Activated naive CD4-positive, alpha-beta T cell (primary cell): ENCODE measurements at places on chromosomes 2 and 18.

- no peak for DNase-seq
Observed at GRCh38 chr2:40304340-40304739, 147.6 kb downstream of the SLC8A1 start.

GRCh38 chr18:59272891-59273758 is at the start of gene RAX:
TSS of gene RAX (minus strand) at chr18:59273454. CDS start at chr18:59273206, 248 bp downstream.
- no peak for DNase-seq

DNA sequence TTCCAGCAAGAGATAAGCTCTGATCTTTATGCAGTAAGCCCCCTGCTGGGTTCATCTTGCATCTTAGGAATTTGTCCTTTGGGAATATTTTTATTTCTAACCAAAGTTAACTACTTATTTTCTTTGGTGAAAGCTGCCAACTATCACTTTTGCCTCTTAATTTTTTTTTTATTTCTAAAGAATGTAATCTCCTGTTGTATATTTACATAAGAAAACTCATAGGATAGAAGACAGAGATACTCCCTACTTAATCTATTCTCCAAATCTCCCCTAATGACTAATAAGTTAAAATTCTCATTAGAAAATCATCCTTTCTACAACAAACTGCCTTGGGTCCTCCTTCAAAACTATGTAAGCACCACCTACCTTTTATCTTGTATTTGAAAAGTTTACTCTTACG is 612.2 kb upstream of the SLC39A10 start:
- DNase-seq: no peak

GRCh38 chr2:179521944-179522343 is 257.3 kb upstream of the SESTD1 start:
- DNase-seq: no peak

GRCh38 chr18:12159446-12159845 is 65.8 kb downstream of the ANKRD62 start:
- DNase-seq: no peak

- no peak for DNase-seq
Observed at GRCh38 chr18:22344908-22345670, 72.6 kb downstream of the CTAGE1 start.

DNA sequence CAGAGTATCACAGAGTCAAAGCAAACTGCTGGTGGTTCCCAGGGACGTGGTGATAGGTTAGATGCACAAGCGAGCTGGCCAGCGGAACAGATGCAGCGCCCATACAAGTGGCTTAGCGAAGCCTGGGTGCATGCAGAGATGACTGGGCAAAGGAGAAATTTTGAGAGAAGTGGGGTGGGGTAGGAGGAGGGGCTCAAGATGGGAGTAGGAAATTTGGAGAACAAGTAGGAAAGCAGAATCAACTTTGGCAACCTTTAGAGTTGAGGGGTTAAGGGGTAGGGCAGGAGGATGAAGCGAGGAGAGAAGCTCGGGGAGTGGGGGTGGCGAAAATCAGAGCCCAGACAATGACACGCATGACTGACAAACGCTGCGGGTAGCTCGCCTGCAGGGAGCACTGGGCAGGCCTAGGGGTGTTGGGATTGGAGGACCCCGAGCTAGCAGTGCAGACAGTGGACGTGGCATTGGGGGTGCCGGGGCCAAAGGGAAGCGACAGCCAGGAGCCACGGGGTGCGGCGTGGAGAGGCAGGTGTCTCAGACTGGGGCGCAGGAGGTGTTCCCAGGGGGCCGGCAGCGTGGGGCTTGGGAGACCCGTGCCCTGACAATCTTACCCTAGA is 431 bp downstream of the FAM98A start:
- DNase-seq: no peak

DNA sequence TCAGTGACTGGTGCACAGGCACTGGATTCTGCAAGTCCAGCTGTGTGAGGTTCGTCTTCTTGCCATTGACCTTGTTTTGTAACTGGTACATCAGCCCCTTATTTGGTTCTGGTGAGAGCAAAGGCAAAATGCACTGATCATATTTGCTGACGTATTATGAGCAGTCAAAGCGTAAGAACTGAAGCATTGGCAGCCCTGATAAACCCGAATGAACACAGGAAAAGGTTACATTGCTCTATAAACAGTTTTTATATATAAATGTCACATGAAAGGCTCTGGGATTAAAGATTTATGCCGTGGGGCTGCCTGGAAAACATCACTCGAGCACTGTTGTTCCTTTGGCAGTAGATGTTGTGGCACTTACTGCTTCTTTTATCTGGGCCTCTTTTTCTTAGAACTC is 167.9 kb downstream of the IRS1 start:
- no peak for DNase-seq

DNA sequence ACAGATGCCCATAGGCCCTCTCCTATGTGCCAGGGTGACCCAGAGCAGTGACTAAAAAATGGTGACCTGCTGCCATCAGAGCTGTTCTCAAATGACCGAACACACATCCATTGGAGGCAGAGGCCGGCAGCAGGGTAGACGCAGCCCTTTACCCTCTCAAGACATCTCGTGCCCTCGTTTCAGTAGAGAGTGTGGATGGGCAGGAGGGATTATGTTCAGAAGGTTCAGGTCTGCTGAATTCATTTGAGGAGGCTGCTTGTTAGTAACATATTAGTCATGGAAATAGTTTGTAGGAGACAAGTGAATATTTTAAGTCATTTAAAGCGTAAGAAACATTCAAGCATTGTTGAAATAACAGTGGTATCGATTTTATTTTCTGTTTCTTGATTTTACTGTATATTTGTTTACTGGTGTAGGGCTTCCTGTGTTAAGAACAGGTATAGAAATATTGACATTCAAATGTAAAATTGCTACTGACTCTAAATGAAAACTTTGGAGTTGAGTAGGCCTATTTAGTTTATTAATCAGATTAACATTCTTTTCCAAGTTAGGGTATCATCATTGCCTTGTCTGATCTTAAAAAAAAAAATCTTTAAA is 82.6 kb downstream of the ZNF532 start:
- DNase-seq: no peak

- no peak for DNase-seq
Observed at GRCh38 chr2:8379549-8379948, 302.3 kb upstream of the ID2 start.

GRCh38 chr2:75166491-75166890 is 32.8 kb downstream of the TACR1 start:
- DNase-seq: no peak

GRCh38 chr2:85911814-85912692 is 23.3 kb upstream of the ST3GAL5 start:
- no peak for DNase-seq

GRCh38 chr2:100218552-100218951 is 76.2 kb upstream of the AFF3 start:
- DNase-seq: no peak

DNA sequence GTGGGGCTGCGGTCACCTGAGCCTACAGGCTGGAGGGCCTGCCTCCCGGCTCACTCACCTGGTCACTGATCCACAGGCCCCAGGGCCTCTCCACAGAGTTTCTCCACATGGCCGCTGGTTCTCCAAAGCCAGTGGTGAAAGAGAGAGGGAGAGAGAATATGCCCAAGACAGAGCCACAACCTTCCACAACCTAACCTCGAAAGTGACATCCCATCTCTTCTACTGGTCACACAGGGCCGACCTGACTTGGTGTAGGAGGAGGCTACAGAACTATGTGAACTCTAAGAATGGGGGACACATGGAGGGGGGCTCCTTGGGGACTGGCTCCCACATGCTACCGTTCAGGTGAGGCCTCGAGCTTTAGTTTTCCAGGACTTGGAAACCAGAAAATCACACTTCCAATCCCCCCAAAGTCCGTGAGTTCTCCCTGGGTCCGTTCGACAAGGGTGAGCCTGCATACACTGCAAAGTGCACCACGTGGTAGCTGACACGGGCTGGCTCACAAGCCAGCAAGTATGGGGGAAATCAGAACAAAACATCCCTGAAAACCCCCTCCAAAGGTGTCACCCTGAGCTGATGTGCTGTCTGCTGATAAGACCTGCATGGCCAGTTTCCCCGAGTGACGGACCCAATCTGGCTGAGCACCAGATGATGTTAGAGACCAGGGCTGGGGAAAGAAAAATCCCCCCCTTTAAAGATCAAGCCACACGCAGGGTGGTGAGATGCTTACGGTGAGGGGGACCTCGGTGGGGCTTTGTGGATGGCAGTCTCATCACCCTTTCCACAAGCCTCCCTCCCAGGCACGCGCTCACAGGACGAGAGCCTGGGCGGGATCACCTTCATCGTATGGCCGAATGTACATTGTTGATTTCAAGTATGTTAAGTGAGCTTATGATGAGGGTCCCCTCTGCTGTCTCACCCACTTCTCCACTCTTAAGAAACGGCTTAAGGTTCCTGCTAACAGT is 54.2 kb upstream of the SEMA4C start:
- DNase-seq: peak; percentile 34

GRCh38 chr2:190357600-190357999 is 14.2 kb downstream of the INPP1 start:
- DNase-seq: no peak

DNA sequence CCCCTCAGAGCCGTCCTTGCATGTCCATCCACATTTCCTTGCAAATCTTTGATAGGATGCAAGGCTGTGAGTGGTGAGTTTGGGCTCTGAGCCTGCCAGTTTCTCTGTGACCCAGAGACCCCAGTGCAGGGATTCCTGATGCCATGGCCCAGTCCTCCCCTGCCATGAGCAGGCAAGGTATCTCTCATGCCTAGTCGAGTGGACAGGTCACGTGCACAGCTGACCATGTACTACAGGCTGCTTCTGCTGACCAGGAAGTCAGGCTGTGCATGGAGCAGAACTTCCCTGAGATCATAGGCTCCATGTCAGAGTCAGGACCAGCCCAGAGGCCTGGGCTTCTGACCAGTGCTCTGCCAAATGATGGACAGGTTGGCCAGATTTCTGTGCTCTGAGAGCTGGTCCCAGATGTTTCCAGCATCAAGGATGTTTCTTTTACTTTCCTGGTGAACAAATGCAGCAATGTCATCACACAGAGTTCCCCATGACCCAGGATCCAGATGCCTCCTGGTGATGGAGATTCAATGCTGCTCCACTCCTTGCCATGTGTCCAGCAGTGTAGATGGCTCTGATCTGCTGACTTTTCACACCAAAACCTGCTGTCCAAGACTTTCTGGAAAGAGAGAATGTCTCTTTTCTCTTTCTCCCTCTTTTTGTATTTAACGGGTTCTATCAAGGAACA is 321.6 kb upstream of the HS6ST1 start:
- no peak for DNase-seq

GRCh38 chr2:44398243-44398897 is 36.6 kb downstream of the CAMKMT start:
- DNase-seq: no peak

DNA sequence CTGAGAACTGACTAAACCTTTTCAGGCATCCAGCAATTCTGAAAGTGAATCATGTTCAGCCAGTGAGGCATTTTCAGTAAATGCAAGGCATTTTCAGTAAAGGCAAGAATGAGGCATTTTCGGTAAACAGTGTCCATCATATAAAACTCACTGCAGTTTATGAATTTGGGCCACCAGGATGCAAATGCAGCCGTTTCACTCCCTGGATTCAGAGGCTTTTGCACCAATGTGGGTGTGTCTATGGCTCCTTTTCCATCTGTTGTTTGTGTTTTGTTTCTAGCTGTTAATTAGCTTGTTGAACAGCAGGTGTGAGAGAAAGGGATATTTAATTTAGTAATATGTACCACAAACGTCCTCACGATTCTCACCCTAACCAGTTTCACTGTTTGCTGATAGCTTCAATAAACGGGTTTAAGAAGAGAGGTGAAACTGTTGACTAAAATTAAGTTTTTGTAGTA is 116.3 kb upstream of the PGAP1 start:
- no peak for DNase-seq

DNA sequence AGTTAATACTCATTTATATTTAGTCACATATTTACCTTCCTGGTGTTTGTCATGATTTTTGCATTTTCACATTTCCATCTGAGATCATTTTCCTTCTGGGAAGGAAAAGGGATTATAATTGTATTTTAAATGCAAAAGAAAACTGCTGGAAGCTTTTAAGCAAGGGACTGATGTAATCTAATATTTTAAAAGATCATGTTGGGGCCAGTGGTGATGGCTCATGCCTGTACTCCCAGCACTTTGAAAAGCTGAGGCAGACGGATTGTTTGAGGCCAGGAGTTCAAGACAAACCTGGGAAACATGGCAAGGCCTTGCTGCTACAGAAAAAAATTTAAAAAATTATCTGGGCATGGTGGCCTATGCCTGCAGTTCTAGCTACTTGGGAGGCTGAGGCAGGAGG is 149.0 kb downstream of the MIB1 start:
- no peak for DNase-seq

- no peak for DNase-seq
Observed at GRCh38 chr2:37322368-37322767, 2.3 kb downstream of the PRKD3 start.

GRCh38 chr2:128234613-128235012 is 84.1 kb downstream of the HS6ST1 start:
- DNase-seq: no peak

DNA sequence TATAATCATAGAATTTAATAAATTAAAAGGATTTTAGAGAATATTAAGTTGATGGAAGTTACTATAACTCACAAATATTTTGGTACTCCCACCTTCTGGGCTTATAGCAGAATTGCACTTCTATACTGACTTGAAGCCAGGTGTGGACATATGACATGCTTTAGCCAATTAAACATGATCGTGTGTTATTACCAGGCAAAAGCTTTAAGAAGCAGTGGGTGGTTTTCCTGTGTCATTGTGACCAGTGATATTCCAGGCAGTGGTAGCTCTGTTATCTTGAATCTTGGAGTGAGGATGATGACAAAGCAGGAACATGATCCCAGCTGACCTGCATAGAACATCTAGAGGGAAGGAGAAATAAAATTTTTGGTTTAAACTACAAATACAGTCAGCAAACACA is 370.9 kb upstream of the ZEB2 start:
- DNase-seq: no peak

DNA sequence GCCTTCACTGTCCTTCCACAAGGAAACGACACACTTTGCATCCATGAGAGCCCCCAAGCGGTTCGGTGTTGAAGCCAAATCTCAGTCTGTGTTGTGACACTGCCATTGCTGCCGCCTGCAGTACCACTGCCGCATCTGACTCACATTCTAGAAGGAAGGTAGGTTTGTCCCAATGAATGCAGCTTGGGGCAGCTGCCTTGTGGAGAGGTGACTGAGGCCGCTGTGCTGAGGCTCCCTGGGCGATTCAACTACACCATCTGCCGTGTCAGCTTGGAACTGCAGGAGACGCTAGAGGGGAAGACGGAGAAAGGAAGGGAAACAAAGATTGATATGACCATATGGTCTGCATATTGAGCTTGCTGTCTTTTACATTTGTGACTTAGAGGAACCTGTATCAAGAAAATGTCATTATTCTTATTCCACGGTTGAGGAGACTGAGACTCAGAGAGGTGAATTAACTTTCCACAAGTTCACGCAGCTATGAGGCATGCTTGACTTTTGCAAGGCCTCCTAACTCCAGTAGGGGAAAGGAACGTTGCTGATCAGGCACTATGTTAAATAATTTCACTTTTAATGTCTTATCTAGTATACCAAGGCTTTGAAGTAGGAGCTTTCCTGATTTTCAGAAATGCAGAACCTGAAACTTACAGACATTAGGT is 43.5 kb upstream of the LMAN1 start:
- DNase-seq: peak; percentile 21

- no peak for DNase-seq
Observed at GRCh38 chr18:65547046-65547445, 203.8 kb upstream of the CDH7 start.

GRCh38 chr2:168350380-168350779 is 103.0 kb upstream of the STK39 start:
- DNase-seq: no peak
